ENCODE measurements at places on chromosomes 5 and 9. TPM values are rescaled to one million over a fixed set of nuclear protein-coding genes. Genes with fewer than 3 reads are reported as not detected.

DNA sequence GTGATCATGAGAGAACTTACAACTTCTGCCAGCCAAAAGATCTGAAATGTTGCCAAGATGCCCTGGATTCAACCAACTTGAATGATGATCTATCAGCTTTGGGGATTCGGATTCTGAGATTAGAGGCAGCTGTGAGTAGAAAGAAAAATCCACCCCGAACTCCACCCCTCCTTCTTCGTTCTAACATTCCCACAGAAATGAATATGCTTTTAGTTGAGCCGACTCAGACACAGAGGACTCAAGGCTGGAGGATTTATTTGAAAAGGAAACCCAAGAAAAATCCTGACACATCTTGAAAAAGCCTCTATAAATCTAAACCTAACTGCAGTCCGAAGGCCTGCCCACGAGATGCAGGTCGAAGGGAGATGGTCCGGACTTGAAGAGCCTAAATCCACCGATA, 275.0 kb downstream of the GAS1 start:
- H3K4me3 ChIP-seq = no peak overlapping the region
- H3K27me3 ChIP-seq = no peaks in the 10 kb centered on the region
- H3K27ac ChIP-seq = no peak overlapping the region
- H3K36me3 ChIP-seq = no peaks in the 10 kb centered on the region
- no peaks in the 10 kb centered on the region for H3K4me1 ChIP-seq

LCN9 gene
- not detected for total RNA-seq

DNA sequence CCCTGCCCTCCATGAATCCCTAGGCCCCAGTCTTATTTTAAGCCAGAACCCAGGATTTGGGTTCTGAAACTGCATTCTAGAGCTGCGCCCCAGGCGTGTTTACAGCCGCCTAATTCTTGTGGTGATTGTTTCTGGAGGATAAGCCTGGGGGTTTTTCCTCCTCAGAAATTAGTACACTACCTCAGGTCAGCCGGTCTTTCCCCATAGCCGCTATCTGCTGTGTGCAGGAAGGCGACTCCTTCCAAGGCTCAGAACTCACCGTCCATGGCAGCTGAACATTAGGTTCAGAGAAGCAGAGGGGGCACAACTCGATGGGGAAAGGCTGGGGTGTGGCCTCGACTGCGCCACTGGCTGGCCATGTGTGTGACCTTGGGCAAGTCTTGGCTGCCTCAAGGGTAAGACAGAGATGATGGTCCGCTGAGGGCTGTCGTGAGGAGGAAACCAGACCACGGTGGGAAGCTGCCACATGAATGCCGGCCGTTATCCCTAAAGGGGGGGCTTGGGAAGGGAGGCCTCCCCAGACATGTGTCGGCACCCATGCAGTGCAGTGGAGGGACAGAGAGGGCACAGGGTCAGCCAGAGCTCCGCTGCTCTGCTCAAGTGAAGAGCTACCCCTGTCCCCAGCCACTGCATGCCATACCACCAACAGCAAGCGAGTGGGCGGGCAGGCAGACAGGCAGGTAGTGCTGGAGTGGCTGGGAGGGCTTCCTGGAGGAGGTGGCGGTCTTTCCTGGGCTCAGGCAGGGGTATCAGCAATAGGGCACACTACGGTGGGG, 28.9 kb downstream of the SHB start:
- H3K27me3 ChIP-seq = no peaks in the 10 kb centered on the region
- peaks cover 9% of the 10 kb centered on the region for H3K36me3 ChIP-seq
- peak overlapping the region; percentile 85 for H3K27ac ChIP-seq
- DNase-seq = no peak

CKMT2 gene
- total RNA-seq = not detected

ITK gene
- total RNA-seq = 0.58 TPM

GRCh38 chr5:36230151-36230790, 11.5 kb downstream of the NADK2 start:
- peaks cover 10% of the 10 kb centered on the region for H3K4me1 ChIP-seq
- H3K36me3 ChIP-seq = no peaks in the 10 kb centered on the region
- no peak overlapping the region for H3K4me3 ChIP-seq
- no peak for DNase-seq
- H3K27me3 ChIP-seq = no peaks in the 10 kb centered on the region

GRCh38 chr9:97046228-97046627, 7.3 kb upstream of the CTSV start:
- no peaks in the 10 kb centered on the region for H3K36me3 ChIP-seq
- peak overlapping the region; percentile 34 for H3K4me3 ChIP-seq
- peak; percentile 97 for DNase-seq
- peaks cover 36% of the 10 kb centered on the region for H3K4me1 ChIP-seq
- no peaks in the 10 kb centered on the region for H3K27me3 ChIP-seq
- peak overlapping the region; percentile 84 for H3K27ac ChIP-seq

DNA sequence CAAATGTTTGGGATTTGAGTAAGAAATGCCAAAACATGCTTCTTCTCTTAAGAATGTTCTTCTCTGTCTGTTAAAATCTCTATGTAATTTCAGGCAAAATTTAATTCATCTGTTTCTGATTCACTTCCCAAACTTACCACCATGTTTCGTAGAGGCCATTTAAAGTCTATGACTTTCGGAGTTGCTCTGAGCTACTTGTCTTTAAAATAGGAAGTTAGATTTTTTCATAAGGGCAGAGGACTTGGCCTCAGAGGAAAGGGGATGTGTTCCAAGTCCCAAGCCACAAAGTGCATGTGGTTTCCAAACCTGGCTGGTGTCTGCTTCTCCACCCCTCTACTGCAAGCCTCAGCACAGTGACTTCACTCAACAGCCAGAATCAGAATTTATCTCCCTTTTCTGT, 111.3 kb upstream of the ADRA1B start:
- H3K27me3 ChIP-seq = no peaks in the 10 kb centered on the region
- H3K4me1 ChIP-seq = no peaks in the 10 kb centered on the region
- no peak for DNase-seq
- no peak overlapping the region for H3K4me3 ChIP-seq

DNA sequence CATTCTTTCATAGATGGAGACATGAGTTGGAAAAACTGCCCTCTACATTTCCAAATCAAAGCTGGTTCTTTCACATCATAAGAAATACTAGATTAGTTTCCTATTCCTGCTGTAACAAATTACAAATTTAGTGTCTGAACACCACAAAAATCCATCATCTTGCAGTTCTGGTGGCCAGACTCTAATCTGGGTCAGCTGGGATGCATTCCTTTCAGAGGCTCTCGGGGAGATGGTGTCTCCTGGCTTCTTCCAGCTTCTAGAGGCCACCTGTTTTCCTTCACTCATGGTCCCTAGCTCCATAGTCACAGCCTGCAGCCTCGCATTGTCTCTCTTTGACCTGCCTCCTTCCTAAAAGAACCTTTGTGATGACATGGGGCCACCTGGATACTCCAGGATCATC, 65.2 kb downstream of the RETREG1 start:
- DNase-seq = no peak
- H3K36me3 ChIP-seq = no peaks in the 10 kb centered on the region
- no peak overlapping the region for H3K27ac ChIP-seq
- 0 out of 2 replicates have a peak, but pooled peaks cover 3% of the 10 kb centered on the region for H3K4me1 ChIP-seq
- H3K4me3 ChIP-seq = no peak overlapping the region

DNA sequence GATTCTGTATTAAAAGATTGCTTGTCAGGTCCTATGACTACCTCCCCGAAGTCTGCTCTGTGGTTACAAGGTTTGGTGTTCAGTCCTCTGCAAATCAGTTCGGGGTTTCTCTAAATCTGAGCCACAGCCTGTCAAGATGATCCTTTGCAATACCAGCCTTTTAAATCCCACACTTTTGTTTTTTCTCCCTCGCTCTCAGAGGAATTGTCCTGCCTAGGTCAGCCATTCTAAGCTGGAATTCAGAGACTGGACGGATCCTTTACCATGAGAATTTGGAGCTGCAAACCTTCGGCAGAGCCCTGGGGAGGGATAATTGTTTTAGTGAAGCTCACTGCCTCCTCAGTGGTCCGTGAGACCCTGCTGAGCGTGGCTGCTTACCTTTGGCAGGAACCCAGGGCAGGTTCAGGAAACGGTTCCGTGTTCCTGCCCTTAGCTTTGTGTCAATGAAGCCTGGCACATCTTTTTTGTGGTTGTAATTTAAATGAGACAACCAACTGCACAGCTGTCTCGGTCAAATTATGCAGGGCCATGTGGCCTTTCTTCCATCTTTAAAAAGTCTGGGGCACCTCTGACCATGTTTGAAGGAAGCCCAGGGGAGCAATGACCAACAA, 47.2 kb downstream of the EBF1 start:
- H3K4me1 ChIP-seq = no peaks in the 10 kb centered on the region
- DNase-seq = no peak
- H3K27me3 ChIP-seq = no peaks in the 10 kb centered on the region
- no peak overlapping the region for H3K27ac ChIP-seq

Measured in PC-3 (cell line).